Breast epithelium (tissue), 4 donors: ENCODE measurements at places on chromosomes 4 and X.

- no peak for DNase-seq
These were observed 264.5 kb upstream of the ANKRD50 start for GRCh38 chr4:124977045-124977444.

DNA sequence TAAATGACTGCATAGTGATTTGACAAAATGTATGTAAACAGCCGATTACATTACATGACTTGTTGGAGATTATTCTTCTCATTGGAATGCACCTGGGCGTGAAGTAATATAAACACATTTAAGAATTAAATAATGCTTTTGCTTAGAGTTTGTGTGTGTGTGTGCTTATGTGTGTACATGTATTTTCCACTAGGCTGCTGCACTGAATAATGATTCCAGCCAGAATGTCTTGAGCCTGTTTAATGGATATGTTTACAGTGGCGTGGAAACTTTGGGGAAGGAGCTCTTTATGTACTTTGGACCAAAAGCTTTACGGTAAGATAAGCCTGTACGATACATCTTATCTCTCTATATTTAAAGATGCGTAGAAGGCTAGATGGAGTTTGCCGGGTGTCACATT lies 12.6 kb downstream of the NEIL3 start:
- no peak for DNase-seq

DNA sequence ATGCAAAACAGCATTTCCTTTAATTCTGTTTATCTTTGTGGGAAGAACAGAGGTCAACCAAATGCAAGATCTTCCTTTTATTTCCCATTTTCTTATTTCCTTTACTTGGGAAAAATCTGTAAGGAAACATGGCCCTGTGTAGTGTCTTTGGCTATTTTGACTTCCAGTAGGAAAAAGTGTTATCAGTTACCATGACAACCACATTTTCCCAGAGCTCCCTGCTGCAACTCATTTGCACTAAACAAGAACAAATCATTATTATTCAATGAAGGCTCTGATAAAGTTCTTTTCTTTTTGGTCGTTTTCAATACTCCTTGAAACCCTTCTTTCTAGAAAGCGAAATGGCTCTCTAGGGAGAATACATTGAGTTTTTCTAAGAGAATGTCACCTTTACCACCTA lies 117.2 kb upstream of the DDX53 start:
- DNase-seq = no peak

DNA sequence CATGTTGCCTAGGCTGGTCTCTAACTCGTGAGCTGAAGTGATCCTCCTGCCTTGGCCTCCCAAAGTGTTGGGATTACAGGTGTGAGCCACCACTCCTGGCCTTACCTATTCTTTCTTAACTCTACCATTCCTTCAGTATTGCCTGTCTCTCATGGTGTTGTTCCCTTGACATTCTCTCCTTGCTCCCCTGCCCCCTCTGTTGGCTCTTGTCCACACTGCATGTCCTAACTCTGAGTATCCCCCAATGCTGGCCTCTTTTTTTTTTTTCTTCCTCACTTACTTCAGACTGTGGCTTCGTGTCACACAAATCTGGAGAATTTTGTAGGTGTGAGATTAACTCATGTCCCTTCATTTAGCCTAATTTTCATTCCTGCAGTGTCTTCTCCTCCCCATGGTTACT lies 22.9 kb upstream of the FRMPD4 start:
- DNase-seq = no peak

GRCh38 chr4:40214661-40215418 lies 18.0 kb downstream of the RHOH start:
- DNase-seq = no peak

DNA sequence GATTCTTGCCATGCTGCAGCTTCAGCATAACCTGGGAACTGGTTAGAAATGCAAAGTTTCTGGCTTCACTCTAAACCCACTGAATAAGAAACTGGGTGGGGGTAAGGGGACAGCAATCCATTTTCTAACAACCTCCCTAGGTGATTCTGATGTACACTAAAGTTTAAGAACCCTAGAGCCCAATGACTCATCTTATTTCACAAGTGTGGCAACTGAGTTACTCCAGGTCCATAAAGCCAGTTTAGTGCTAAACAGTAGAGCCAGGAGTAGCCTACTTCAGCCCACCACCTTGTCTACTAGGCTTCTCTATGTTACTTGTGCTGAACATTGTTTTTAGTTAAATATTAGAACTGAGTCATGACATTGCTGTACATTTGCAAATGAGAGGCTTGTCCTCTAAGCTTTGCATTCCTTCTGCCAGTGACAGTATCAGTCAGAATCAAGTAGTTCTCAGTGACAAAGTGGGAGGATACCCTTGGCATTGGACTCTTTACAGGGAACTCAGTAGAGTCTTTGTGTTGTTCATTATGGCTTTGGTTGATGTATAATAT lies 518.0 kb downstream of the RPA4 start:
- DNase-seq = no peak

- DNase-seq = no peak
These were observed 87.1 kb downstream of the RLIM start for GRCh38 chrX:74527350-74527749.

DNA sequence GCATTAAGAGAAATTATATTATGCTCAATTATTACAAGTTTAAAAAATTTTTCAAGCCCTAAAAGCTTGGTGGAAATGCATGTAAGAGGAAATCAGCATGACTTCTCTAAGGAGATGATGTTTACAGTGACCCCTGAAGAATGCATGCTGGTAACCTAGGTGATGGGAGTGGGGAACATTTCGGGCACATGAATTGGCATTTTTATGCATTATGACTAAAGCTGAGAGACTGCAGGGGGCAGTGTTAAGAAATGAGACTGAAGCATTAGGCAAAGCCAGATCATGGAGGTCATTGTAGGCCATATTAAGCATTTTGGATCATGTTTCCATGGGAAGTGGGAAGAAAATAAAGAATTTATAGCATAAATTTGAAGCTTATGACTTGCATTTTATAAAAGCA lies 421.3 kb downstream of the FAT4 start:
- DNase-seq = no peak

- DNase-seq = no peak
These were observed 169.0 kb downstream of the RAPGEF2 start for GRCh38 chr4:159271856-159272255.

- DNase-seq = no peak
These were observed 138.6 kb downstream of the AMELX start for GRCh38 chrX:11431786-11432185.

DNA sequence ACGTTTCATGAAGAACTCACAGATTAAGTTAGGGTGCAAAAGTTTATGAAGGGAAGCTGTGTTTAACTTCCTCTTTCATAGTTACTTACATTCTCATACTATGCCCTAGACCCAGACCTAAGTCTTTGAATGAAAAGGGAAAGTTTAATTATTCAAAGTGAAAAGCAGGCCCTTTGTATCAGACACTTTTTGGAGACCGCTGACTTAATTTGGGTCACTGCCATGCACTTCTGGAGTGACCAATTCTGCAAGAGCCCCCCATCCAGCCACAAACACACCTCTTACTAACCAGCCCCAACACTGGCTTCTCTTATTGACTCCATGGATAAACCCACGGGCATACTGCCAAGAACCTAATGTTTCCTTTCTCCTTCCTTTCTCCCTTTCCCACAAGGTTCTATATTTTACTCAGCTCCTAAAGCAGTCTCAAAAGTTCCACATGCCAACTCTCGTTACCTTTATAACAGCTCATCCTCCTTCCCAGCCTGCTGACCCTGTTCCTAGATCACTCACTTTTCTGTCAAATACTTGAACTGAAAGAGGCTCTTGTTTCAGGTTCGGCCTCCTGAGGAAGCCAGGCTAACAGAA lies 34.5 kb downstream of the ABCE1 start:
- DNase-seq = no peak

- DNase-seq = no peak
These were observed 81.9 kb downstream of the HPRT1 start for GRCh38 chrX:134541906-134542305.

- no peak for DNase-seq
These were observed 16.2 kb downstream of the BOD1L1 start for GRCh38 chr4:13611283-13611842.

DNA sequence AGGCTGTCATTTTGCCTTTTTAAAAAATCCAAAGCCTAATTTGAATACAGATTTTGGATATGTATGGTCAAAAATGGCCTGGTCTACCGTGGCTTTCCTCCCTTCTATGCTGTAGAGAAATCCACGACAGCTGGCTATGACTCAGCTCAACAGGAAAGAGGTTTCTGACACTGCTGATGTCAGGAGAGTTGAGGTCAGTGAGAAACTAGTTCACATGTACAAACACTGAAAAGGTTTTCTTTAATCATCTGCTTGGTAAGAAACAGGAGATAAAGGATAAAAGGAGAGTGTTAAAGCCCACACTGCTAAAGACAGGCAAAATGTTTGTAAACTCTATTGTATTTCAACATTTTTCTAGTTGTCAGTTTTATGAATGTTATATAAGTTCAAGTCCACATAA lies 113.9 kb downstream of the NYX start:
- no peak for DNase-seq

- no peak for DNase-seq
These were observed 148.9 kb upstream of the RBPJ start for GRCh38 chr4:26171941-26172340.

- DNase-seq = no peak
These were observed 306.5 kb upstream of the LDB2 start for GRCh38 chr4:17204908-17205307.

DNA sequence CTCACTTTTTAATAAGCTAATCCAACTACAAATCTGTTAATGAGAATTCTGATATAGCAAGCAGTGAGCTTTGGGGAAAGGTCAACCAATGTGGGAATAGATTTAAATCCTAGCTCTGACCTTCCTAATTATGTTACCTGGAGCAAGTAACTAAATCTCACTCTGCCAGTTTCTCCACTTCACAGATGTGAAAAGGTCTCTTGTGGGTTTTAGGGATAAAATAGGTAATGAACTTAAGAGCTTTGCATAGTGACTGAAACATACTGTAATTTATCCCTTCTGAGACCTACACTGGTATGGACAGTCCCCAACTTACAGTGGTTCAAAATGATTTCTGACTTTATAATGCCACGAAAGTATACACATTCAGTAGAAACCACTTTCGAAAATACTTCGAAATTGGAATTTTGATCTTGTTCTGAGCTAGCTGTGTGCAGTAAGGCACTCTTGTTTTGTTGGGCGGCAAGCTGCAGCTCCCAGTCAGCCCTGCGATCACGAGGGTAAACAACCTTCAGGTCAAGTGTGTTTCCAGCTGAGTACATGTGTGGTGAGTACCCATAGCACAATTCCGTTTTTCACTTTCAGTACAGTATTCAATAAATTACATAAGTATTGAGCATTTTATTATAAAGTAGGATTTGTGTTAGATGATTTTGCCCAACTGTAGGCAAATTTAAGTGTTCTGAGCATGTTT lies 93.7 kb downstream of the ADGRL3 start:
- DNase-seq = no peak

DNA sequence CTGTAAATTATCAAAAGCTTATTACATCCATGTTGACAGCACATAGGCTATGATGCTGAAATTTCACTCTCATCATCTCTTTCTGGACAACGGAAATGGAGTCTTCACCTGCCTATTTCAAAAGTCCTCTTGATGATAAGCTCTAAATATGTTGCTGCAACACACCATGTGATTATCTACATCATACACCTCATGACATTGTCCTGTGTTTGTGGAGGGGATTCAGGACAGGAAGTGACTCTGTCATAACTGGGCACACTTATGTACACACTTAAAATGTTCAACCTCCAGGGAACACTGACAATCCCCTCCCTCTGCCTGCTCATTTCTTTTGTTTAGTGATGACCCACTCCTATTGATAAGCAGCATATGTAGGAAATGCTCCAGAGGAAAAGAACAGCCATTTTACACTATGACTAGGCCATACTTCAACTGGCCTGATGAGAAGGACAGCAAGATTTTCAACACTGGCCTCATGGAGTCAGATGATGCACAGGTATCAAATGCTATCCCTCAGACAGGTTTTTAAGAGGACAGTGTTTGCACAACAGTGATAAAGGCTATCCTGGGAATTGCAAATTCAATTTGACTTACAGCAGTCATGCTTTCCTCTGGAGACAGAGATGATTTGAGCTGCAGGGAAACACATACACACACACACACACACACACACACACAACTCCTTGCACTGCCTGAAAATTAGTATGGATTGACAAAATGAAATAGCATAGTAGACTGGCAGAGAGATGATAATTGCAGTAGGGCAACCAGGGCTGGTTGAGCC lies 163.3 kb upstream of the RASGEF1B start:
- no peak for DNase-seq

DNA sequence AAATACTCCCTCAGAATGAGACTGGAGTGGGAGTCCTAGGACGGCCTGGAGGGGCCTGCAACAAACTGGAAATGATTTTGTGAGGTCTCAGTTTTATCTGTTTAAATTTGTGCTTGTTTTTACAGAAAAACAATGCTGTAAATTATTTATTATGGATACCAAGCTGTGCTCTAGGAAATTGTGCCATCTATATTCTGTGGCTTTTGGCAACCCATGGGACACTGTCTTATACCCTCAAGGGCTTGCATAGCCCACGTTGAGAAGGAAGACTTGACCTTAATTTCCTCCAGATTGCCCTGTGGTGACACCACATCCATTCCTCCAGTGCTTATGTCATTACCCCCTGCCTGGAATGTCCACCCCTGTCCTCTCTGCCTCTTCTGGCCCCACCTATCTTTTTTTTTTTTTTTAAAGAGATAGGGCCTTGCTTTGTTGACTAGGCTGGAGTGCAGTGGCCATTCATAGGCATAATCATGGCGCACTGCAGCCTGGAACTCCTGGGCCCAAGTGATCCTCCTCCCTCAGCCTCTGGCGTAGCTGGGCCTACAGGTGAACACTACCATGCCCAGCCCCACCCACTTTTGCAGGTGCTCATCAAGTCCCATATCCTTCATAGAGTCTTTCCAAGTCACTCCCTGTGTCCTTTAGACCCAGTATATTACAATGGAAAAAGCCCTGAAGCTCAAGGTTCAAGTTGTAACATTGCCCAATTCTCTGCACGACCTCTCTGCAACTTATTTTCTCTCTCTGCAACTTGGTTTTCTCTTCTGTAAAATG lies 77.4 kb downstream of the HPRT1 start:
- no peak for DNase-seq

DNA sequence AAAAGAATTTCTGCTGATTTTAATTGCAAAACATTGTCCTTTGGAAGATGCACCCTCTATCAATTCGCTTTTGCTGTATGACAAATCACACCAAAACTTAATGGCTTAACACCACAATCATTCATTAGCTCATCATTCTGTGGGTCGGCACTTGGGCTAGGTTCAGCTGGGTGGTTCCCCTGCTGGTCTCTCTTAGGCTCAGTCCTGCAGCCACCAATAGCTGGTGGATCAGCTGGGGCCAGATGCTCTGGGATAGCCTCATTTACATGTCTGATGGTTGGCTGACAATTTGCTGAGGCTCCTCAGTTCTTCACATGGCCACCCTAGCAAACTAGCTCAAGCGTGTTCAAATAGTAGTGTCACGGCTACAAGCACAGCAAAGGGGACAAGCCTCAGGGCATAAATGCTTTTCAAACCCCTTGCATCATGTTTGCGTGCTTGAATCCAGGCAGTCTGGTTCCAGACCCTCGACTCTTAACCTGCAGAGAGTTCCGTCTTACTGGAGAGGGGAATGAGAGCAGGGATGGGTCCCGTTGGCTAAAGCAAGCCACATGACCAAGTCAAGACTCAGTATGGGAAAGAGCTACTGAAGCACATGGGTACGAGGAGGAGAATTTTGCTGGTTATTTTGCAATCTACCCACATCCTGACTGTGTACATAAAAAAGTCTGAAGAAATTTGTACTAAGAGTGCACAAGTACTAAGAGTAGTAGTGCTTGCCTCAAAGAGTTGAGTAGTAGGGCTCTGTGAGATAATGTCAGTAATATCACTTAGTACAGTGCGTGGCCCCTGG lies 7.5 kb upstream of the ACSL1 start:
- no peak for DNase-seq
